ENCODE measurements at places on chromosomes 16 and 17.

DNA sequence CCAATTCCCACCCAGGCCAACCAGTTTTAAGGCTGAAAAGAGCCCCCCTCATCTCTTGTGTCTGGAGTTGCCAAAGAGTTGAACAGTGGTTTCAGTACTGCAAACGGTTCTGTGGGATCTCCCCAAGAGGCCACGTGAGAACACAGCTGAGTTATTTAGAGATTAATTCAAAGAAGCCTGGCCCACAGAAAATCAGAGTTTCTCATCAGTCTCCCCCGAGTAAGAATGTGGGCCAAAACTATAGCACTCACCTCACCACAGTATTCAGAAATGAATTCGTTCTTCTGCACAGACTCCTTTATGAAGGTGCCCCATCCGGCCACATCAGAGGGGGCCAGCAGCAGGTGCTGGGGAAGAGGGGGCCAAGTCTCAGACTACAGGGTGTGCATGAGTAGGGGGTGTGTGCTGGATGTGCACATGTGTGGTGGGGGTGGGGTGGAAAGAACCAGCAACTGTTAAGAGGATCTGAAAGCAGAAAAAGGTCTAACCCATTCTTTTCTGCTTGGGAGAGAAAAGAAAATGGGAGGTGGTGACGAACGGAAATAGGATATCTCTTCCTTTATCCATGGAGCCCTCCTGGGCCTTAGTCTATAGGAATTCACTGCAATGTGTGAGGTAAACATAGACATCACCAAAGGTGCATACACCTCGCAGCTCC lies 22.6 kb downstream of the CNTNAP1 start:
- DNase-seq: no peak

DNA sequence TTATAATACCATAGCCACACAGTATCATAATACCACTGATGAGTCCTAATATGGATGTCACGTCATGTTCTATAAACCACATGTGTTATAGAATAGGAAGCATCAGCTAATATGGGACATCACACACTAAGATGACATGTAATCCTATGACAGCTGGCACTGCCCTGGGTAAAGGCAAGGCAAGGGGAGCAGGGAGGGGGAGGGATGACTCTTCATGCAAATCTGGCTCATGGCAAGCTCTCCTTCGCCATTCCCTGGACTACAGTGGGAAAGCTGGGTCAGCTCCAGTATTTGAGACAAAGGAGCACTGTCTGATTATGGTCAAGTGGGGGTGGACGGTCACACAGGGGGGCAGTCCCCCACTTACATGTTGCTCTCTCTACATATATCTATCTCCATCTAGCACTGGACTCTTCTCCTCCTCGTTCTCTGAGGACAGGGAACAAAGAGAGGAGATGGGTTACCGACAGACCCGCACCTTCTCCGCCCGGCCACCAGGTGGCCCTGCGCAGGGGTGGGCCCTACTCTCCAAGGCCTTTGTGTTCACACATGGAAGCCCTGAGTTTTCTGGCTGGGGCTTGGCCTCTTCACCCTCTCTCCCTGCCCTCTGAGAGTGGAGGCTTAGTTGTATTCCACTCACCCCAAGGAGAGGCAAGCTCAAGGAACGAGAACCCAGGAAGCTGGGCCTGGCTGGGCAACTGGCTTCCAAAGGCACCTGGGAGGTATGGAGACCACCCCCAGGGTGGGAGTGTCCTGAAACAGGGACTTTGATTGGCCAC lies 23.4 kb upstream of the MPO start:
- no peak for DNase-seq

- no peak for DNase-seq
These were observed 326.6 kb downstream of the PHKB start for GRCh38 chr16:47787696-47788095.

GRCh38 chr17:29021226-29021625 lies 15.4 kb upstream of the SEZ6 start:
- DNase-seq: no peak

DNA sequence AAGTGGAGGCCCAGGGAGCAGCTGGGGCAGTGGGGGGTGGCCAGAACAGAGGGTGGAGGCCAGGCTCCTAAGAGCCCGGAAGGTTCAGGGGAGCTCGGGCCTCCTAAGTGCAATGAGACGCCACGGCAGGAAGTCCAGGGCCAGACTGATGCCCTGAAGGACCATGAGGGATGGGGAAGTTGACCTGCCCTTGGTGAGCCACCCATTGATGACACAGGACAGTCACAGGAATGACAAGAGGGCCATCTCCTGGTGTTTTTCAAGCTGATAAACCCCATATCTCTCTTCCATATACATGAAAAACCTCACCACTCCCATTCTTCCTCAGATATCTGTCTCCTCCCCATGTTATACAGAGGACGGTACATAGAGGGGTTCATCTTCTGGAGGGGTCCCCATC lies 5.8 kb upstream of the MRPL58 start:
- DNase-seq: no peak

GRCh38 chr16:57530104-57530521 lies 6.3 kb downstream of the CCDC102A start:
- DNase-seq: no peak

DNA sequence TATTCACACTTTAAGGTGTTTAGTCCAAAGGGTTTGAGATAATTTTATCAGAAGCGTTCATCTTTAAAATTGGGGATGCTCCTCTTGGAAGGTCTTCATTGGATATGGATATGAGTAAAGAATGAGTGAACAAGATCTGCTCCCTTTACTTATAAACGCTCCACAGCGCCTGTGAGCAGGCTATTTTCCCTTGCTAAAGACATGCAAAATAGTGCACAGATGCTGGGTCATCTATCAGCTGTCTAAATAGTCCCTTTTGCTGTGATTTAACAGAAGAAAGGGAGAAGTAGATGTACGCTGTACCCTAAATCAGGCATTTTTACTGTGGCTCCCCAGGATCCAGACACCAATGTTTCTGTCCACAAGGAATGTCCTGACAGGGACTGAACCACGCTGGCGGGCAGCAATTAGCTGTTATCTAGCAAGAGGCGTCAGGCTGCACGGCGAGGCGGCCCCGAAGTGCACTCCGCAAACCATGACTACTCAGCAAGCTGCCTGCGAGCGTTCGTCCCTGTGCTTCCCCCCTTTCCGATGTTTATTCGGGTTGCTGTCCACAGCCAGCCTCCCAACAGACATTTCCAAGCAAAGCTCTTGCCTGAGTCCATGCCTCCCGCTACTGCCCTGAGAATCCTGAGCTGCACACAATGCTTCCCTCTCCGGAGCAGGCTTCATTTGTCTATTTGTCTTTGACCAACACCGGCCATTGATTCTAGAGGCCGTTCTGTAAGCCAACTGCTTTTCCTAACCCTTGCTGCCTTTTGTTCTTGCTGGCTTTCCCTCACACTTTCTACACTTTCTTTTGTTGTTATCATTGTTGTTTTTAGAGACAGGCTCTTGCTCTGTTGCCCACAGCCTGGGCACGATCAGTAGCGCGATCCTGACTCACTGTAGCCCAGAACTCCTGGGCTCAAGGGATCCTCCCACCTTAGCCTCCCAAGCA lies 55.7 kb upstream of the CNEP1R1 start:
- no peak for DNase-seq

GRCh38 chr17:76993651-76994050 lies 125.4 kb downstream of the MGAT5B start:
- no peak for DNase-seq

GRCh38 chr17:74569020-74570003 lies 2.0 kb upstream of the CD300H start:
- peak; percentile 81 for DNase-seq

DNA sequence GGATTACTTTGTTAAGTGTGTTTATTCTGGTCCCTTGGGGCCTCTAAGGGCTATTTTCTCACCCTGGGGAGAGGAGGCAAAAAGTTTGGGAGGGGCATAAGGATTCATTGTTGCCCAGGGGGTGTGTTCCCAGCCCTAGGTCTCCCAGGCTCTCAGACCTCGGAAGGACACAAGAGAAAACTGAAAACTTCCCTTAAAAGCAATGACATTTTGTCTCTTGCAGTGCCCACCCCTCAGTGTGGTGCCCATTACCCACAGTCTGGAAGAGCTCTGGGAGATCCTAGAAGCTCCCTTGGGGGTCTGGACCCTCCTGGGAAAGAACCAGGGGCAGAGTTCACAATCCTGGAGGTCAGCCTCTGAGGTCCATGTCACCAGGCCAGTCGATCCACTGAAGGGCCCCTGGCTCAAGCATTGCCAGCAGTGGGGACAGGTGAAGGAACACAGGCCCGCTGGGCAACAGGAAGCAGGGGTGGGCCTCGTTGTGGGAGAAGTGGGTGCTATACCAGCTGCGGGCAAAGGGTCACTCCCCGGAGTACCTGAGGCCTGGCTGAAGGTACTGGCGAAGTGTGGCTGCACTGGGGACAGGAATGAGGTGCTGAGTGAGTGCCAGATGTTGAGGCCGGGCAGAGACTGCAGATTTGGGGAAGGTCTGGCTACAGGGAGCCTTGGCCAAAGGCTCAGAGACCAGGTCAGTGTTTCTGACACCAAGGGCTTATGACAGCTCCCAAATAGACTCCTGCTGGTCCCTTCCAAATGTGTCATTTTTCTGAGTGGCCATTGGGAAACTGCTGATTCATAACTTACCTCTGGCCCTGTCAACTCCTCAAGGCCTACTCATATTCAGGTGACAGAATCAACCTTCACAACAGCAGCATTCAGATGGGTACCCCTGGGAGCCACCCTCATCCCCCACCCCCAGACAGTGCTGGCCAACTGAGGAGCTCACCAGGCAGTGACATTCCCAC lies 4.6 kb upstream of the ZNF747 start:
- DNase-seq: no peak

- no peak for DNase-seq
These were observed 73.4 kb downstream of the HELZ start for GRCh38 chr17:67171560-67171959.

DNA sequence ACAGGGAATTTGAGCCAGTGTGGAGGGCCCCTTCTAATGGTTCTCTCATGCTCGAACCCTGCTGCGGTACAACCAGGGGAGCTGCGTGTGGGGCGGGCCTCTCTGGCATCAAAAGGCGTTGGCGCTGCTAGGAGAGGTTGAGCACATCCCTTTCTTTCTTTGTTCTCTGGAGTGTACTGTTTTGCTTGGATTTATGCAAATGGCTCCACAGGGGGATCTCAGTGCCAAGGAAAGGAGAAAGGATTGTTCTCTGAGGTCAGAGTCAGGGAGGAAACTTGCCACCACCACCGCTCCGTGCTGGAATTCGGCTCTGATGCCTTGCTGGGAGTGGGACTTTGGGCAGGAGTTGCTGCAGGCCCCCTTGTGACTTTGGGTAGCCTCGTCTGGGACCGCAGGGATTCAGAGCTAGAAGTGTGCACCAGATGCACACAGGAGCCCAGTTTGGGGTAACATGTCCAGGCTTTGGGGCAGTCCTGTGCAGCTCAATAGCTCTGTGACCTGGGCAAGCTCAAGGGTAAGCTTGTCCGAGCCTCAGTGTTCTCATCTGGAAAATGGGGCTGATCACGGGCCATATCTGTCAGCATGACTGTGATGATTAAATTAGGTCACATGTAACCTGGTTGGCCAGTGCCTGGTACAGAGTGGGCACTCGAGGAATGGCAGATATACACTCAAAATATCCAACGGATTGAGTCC lies 353.0 kb upstream of the EEF2KMT start:
- no peak for DNase-seq

- DNase-seq: no peak
These were observed 26.4 kb upstream of the BEAN1 start for GRCh38 chr16:66400503-66401380.

- DNase-seq: no peak
These were observed 81.6 kb upstream of the CACNG5 start for GRCh38 chr17:66753126-66753920.

DNA sequence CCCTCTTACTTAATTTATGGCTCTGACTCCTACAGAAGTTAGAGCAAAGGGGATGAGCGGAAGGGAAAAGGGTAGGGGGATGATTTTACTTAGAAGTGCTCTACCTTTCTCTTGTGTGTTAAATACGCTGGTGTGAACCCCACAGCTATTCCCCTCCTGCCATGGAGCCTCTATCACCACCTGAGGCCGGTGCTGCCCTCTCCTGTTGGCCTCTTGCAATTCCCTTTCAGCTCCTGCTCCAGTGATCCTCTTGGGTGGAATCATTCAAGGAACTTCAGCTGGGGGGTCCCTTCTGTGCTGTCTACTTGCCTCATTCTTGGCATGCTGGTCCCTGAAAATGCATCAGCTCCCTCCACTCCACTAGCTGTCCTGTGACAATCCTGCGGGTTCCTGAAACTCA lies 41.8 kb upstream of the CDH8 start:
- no peak for DNase-seq

- DNase-seq: peak; percentile 9
These were observed 25.6 kb downstream of the ATP6V0A1 start for GRCh38 chr17:42484304-42484703.

- DNase-seq: no peak
These were observed 174.8 kb downstream of the NTN1 start for GRCh38 chr17:9195961-9196670.

- no peak for DNase-seq
These were observed 1.6 kb downstream of the MLLT6 start for GRCh38 chr17:38706505-38707216.

- DNase-seq: no peak
These were observed 669 bp downstream of the MIEF2 start for GRCh38 chr17:18261146-18261515.

DNA sequence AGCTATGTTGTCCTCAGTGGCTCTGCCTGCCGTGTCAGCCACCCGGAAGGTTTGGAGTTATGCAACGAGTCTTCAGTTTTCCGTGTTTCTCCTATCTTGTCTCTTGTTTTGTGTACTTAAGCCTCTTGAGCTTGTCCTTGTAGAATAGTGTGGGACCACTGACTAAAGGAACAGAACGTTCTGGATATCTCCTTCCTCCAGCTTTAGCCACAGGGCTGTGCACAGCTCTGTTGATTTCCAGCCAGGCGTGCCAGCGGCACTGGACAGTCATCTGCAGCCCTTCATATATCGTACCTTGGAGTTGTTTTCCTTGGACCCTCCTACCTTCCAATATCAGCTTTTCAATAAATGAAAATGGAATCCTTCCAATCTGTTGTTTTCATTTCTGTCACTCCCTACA lies 39.8 kb downstream of the TMEM11 start:
- no peak for DNase-seq

GRCh38 chr16:22264786-22265185 lies 32.4 kb upstream of the POLR3E start:
- no peak for DNase-seq

- DNase-seq: no peak
These were observed 239.6 kb downstream of the UTP18 start for GRCh38 chr17:51499897-51500296.

- no peak for DNase-seq
These were observed 180.7 kb upstream of the CACNG5 start for GRCh38 chr17:66654106-66654740.

- no peak for DNase-seq
These were observed 61.5 kb upstream of the CDH5 start for GRCh38 chr16:66304961-66305360.
